ENCODE measurements at places on chromosomes 6 and 20.

DNA sequence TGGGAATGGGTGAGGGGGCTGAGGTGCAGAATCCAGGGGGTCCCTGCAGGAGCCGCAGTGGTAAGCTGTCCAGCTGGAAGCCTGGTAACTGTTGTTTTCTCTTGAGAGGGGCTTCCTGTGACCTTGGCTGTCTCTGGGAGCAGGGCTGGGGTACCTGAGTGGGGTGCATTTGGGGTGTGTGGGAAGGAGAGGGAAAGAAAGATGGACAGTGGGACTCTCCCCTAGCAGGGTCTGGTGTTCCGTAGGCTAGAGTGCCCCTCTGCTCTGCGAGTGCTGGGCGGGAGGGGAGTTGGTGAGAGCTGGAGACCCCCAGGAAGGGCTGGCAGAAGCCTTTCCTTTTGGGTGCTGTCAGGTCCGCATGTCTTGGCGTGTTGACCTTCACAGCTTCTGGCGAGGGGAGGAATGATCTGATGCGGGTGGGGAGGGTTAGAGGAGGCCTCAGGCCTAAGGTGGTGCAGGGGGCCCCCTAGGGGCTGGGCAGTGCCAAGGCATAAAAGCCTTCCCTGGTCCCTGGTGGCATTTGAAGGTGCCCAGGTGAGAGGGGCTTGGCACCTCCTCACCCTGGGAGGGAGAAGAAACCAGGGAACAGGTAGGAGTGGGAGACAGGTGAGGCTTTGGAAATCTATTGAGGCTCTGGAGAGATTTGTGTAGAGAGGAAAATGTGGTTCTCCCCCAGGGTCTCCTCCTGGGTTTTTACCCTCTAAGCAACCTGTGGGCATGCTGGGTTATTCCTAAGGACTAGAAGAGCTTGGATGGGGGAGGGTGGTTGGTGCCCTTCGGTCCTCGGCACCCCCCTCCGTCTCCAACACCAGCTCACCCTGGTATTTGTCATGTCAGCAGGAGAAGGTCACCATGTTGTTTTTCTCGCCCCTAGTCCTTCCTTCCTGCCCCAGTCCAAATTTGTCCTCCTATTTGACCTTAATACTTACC, 3.3 kb downstream of the VEGFA start:
- peak; percentile 79 for DNase-seq

GRCh38 chr20:34421766-34422466, 58.8 kb downstream of the ITCH start:
- DNase-seq, result no peak

GRCh38 chr20:22207280-22207679, 377.1 kb downstream of the FOXA2 start:
- DNase-seq, result no peak

DNA sequence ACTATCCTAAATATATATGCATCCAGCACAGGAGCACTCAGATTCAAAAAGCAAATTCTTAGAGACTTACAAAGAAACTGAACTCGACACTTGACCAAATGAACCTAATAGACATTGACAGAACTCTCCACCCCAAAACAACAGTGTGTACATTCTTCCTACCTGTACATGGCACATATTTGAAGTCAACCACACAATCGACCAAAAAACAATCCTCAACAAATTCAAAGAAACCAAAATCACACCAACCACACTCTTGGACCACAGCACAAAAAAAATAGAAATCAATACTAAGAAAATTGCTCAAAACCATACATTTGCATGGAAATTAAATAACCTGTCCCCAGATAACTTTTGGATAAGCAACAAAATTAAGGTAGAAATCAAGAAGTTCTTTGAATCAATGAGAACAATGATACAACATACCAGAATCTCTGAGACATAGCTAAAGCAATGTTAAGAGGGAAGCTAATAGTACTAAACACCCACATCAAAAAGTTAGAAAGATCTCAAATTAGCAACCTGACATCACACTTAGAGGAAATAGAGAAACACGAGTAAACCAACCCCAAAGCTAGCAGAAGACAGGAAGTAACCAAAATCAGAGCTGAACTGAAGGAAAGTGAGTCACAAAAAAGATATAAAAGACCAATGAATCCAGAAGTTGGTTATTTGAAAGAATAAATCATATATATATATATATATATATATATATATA, 12.5 kb upstream of the TREM1 start:
- DNase-seq, result peak; percentile 7

GRCh38 chr6:25682324-25682723, 30.3 kb downstream of the SCGN start:
- DNase-seq, result no peak

- no peak for DNase-seq
These were observed 94.1 kb downstream of the TMEM242 start for GRCh38 chr6:157229132-157229618.

GRCh38 chr6:71349395-71349794, 60.8 kb downstream of the OGFRL1 start:
- DNase-seq, result peak; percentile 72

GRCh38 chr6:21900730-21901129, 307.2 kb downstream of the SOX4 start:
- DNase-seq, result no peak

DNA sequence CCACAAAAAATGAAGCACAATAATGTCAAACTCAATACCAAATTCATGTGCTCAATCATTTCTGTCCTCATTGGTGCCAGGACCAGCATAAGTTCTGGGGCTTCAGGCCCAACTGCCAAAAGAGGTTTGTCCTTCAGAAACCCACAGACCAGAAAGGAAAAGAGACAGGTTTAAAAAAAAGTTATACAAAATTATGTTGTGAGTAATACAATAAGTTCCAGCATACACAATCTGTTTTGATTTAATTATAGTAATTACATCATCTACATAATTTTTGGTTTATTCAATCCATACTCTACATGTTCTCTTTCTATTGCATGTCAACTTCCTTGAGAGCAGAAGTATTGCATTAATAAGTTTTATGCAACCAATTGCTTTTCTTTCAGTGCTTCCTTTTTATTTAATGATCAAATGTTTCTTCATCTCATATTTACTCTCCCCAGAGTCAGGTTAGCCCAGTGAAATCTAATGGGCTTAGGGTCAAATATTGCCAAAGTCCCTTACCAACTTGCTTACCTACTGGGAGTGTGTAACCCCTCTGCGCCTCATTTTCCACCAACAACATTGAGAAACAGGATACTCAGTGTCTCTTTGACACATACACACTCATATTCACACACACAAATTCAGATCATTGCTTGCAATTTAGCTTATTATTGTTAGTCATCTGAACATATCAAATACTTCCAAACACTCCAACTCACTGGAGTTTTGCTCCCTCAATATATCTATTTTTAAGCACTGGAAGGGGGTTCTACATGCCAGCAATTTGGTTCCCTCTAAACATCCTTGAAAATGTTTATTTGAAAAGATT, 424.4 kb upstream of the MARCKS start:
- peak; percentile 90 for DNase-seq

GRCh38 chr6:52209770-52210169, 23.6 kb downstream of the IL17A start:
- no peak for DNase-seq

All from AML-193 (cell line).